ENCODE measurements at places on chromosomes 5 and 9.

- no peak for DNase-seq
Measured at GRCh38 chr9:22693156-22693555, 246.5 kb downstream of the DMRTA1 start.

GRCh38 chr5:172766287-172767108 lies 4.5 kb downstream of the DUSP1 start:
- no peak for DNase-seq

DNA sequence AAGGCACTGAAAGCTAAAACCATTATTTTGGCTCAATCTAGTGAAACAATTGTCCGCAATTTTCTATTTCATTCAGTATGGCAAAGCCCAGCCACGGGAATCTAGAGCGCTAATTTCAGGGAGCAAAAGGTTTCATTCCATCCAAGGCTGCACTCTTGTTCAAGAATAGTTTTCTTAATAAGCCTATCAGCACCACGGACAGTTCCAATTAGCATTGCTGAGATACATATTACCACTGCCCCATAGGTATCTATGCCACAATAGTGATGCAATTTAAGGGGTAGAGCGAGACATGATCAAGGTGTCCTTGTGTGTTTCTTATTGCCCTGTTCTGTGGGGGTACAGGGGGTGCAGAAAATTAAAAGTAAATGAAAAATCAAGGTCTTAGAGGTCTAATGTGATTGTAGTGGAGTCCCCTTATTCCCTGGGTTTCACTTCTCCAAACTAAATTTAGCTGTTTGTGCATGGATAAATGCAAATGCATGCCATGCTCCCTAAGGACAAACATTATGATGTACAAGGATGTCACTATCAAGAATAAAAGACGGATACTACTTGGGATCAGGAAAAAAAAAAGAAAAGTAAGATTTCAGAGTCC lies 45.5 kb downstream of the SPOCK1 start:
- DNase-seq = no peak

DNA sequence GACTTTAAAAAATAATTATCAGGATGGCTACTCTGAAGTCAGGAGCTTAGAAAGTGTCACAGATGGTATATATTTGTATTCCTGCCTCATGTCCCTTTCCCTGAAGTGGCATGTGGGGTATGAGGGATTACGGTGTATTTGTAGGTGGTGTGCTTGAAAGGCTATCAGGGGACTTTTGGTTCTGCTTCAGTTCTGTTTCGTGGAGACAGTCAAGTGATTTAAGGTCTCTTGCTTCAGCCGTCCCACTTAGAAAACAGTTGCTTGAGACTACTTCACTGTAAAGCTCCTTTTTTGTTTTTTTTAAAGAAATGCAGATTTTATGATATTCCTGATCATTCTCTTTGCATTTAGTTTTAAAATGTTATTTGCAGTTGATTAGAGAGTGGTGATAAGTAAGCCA lies 18.3 kb downstream of the PARP8 start:
- DNase-seq = no peak

GRCh38 chr9:131308452-131308851 lies 18.9 kb downstream of the PLPP7 start:
- no peak for DNase-seq

DNA sequence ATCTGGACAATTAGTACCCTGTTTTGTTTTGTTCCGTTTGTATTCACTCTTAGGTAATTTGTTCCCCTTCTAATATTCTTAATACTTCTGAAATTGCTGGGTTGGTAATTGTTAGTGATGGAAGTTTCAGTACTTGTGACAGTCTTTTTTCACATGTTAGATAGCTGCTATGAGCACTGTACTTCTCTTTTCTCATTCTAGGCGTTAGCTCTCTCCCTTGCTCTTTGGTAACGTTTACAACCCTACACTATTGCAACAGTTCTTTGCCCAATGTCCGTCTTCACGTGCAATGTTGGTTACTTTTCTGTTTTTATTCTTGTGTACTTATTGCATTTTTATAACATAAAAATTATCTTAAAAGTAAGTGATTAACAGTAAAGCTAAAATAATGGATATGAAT lies 1509.0 kb downstream of the MAT2B start:
- DNase-seq = no peak

DNA sequence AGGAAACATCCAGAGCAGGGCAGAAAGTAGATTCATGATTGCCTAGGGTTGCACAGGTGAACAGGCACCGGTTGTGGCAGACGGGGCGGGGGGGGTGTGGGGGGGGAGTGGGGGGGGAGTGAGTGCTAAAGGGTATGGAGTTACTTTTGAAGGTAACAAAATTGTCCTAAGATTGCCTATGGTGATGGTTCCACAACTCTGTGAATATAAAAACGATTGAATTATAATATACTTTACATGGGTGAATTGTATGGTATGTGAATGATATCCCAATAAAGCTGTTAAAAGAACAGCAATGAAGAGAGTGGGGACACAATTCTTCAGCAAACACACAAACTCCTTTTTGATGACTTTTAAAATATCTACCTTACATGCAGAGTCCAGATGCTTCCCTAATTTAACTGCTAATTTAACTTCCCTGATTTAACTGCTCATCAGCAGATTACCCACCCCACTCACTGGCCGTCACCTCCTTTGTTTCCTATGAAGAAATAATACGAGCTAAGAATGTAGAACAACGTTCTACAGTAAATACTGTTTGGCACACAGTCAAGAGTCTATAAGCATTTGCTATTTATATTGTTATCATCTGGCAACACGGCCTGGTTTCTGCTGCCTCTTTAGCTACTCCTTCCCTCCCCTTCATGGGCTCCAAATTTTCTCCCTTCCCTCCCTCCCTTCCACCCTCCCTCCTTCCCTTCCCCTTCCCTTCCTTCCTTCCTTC lies 83.5 kb downstream of the PTCH1 start:
- DNase-seq = no peak

DNA sequence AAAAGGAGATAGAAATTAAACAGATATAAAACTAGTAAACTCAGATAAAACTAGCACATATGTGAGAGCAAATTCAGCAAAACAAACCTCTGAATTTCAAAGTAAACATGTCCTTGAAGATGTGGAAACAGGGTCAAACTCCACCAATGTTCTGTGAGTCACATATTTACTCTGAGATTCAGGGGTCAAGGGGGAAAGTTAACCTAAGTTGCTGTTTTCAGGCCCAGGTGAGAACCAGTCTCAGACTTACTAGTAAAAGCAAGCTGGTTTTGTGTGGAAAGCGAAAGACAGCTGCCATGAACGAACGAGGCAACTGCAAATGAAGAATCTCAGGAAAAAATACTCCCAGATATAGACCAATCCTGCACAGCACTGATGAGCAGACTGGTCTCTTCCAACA lies 29.0 kb downstream of the PSMB7 start:
- peak; percentile 55 for DNase-seq

DNA sequence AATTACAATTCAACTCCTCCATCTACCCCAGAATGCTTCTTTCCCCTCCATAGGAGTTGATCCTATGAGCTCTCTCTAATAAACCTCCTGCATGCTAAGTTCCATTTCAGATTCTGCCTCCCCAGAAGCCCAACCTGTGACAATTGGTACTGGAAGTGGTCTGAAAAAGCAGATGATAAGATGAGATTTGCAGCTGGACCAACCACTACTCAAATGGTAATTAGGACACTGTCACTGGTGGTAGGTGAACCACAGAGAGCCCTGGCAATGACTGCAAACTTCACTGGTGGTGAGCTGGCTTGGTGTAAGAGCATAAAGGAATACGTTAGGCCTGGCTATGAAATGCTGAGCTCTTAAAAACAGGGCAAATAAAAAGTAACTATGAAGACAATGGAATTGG lies 112.6 kb downstream of the ESM1 start:
- DNase-seq = no peak

- no peak for DNase-seq
Measured at GRCh38 chr9:81999806-82000205, 11.2 kb downstream of the SPATA31D1 start.

DNA sequence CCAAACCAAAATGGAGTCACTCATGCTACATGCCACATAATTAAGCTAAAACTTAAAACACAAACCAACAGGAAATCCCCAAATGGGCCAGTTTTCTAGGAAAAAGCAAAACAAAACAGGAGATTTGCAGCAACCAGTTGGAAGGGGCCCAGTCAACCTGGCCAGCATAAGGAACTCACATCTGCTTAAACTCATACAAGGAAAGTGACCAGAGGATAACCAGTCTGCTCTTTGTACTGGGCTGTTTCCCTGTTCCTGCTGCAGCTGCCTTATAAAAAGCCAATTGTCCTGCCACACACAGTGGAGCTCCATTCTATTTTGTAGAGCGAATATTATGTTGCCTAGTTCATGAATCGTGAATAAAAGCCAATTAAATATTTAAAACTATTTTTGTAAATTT lies 29.5 kb upstream of the PTPDC1 start:
- no peak for DNase-seq

DNA sequence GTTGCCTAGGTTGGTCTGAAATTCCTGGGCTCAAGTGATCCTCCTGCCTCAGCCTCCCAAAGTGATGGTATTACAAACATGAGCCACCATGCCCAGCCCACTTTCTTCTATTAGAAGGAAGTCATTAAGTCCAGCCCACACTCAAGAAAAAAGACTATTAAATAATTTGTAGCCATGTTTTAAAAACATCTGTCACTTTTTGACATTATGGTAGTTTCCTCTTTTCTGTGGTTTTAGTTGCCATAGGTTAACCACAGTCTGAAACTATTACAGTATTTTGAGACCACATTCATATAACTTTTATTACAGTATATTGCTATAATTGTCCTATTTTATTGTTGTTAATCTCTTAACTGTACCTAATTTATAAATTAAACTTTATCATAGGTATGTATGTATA lies 31.9 kb upstream of the C5orf24 start:
- DNase-seq = no peak

- DNase-seq = no peak
Measured at GRCh38 chr5:144284931-144285502, 114.3 kb downstream of the KCTD16 start.

GRCh38 chr9:3520564-3520963 lies 5.2 kb downstream of the RFX3 start:
- no peak for DNase-seq

DNA sequence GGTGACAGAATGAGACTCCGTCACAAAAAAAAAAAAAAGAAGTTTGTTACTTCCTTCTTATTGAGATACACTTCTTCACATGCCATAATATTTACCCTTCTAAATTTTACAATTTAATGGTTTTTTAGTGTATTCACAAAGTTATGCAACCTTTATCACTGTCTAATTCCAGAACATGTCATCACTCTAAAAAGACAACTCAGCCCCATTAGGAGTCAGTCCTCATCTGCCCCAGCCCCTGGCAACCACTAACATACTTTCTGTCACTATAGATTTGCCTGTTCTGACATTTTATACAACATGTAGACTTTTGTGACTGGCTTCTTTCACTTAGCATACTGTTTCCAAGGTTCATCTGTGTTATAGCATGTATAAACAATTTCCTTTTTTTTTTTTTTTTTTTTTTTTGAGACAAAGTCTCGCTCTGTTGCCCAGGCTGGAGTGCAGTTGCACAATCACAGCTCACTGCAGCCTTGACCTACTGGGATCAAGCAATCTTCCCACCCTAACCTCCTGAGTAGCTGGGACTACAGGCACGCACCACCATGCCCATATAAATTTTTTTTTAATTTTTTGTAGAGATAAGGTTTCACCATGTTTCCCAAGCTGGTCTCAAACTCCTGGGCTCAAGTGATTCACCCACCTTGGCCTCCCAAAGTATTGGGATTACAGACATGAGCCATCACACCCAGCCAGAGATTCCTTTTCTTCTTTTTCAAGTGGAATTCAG lies 18.0 kb downstream of the AQP3 start:
- DNase-seq = no peak

GRCh38 chr5:52988335-52989024 lies 672 bp upstream of the ITGA2 start:
- peak; percentile 4 for DNase-seq

DNA sequence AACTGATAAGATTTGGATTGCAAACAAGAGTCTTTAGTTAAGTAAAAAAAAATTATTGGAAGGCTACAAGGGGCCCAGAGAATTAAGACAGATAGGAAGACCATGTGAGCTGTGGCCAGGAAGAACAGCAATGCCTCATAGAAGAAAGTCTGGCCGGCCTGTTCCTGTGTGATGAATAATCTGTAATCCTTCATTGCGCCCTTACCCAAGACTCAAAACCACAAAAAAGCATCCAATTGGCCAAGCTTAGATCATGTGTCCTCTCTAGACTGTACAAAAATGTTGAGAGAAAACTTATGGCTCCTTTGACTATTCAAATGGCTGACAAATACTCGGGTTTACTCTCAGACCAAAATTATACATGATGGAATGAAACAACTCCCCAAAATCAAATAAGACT lies 1383.5 kb downstream of the PTPRD start:
- DNase-seq = no peak

GRCh38 chr9:27505744-27506161 lies 18.3 kb upstream of the IFNK start:
- no peak for DNase-seq

DNA sequence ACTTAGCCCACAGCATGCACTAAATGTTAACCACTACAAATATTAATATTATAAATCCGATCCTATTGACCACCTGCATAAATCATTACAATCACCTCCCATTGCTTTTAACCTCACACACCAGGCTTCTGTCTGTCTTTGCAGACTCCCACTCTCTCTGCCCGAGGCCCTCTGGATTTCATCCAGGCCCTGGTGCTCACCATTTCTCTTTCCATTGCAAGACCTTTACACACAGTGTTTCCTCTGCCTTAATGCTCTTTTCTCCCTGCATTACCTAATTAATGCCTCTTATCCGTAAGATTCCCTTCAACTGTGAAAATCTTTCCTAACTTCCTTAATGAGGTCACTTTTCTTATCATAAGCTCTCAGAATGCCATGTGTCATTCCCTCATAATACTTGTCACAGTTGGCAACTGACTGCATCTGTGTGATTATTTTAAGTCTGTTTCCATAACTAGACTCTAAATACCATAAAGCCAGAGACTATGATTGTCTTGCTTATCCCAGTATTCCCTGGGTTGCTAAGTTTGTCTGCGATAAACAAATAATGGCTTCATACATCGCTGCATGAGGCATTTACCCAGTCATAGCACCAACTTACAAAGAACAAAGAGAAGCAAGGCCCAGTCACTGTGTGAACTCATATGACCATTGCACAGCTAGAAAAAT lies 155.1 kb downstream of the CCDC192 start:
- DNase-seq = no peak

GRCh38 chr5:14035859-14036503 lies 91.5 kb upstream of the DNAH5 start:
- DNase-seq = no peak

- DNase-seq = no peak
Measured at GRCh38 chr9:125580701-125581286, 126.2 kb downstream of the MAPKAP1 start.

- DNase-seq = no peak
Measured at GRCh38 chr9:2939368-2939767, 95.5 kb upstream of the PUM3 start.

- no peak for DNase-seq
Measured at GRCh38 chr5:1300581-1301083, 5.8 kb upstream of the TERT start.

- DNase-seq = no peak
Measured at GRCh38 chr5:139017624-139018023, 142.5 kb upstream of the LRRTM2 start.

DNA sequence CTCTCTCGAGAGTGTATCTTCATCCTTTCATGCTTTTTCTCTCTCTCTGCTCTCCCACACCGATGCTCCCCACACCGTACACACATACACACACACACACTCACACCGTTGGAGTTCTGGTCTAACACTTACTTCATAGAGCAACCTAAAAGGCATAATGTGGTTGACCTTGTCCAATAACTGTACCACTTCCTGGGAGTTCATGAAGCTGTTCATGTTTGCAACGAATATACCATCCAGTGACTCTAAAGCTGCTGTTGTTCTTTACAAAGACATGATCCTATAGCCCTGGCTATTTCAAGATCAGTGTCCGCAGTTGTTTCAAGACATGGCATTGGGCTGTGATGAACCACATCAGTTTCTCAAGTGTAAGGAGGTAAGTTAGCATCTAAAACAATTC lies 10.0 kb downstream of the MEF2C start:
- DNase-seq = no peak
